ENCODE measurements at places on chromosomes 3 and 15. TPM values are rescaled to one million over a fixed set of nuclear protein-coding genes. Genes with fewer than 3 reads are reported as not detected.
A peak's percentile ranks its signal among the peaks of the same experiment; 100 is the strongest.

GRCh38 chr15:38354315-38354929 is 99.5 kb upstream of the FAM98B start:
- DNase-seq, result peak; percentile 92

The AGBL1 gene
- not detected for total RNA-seq

DNA sequence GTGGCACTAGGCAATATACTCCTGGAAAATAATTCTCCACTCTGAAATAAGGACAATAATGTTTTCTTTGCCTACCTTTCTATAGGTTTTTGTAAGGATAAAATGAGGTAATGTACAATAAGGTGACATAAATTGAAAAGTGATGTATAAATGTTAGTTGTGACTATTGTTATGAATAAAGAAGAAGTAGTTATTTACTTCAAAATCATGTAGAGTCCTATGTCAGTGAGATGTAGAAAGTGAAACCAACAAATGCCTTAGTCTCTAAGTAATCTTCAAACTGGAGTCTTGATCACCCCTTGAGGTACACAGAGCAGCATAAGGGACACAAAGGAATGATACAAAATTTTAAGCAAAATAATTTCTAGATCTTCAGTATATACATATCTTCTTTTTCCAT is 60.3 kb upstream of the TP63 start:
- no peak for DNase-seq

- DNase-seq, result peak; percentile 47
Measured at GRCh38 chr3:126473292-126474168, 2.2 kb downstream of the ZXDC start.

GRCh38 chr3:7421065-7421464 is 560.1 kb downstream of the GRM7 start:
- DNase-seq, result peak; percentile 7

The MYL3 gene
- not detected for total RNA-seq

- peak; percentile 75 for DNase-seq
Measured at GRCh38 chr3:52606373-52607085, 70.1 kb downstream of the UQCC5 start.

DNA sequence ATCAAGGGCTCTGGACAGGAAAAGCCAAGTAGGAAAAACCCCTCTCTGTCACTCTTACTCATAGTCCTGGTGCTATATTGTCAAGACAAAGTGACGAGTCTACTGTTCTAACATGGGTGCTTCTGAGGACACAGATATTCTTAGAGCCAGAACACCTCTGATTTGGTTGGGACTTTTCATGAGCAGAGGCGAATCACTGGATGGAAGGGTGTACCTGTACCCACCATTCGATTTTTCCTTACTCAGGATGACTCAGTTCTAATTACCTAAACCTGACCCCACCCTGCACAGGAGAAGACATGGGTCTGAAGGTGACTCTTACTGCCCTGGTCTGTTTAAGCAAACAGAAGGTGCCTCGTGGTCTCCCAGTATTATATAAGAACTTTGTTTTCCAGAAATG is 58.5 kb downstream of the ABCC5 start:
- DNase-seq, result no peak

DNA sequence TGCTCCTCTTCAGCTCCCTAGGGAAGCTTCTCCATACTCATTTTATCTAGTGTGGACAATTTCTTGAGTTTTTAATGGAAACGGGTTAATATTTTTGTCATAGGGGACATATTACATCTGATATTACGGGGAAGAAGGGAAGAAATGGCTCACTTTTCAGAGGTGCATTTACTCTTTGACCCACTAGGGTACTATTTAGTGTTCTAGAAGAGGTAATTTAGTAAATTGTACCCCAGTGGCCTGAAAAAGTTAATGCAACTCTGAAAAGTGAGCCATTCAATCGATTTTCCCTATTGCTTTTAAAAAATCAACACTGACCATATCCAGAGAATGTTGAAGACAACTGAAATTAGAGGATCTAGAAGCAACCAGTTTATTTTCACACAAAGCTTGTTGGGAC is 71.2 kb downstream of the MAP2K5 start:
- DNase-seq, result no peak

- no peak for DNase-seq
Measured at GRCh38 chr3:140198242-140198641, 263.3 kb downstream of the CLSTN2 start.

DNA sequence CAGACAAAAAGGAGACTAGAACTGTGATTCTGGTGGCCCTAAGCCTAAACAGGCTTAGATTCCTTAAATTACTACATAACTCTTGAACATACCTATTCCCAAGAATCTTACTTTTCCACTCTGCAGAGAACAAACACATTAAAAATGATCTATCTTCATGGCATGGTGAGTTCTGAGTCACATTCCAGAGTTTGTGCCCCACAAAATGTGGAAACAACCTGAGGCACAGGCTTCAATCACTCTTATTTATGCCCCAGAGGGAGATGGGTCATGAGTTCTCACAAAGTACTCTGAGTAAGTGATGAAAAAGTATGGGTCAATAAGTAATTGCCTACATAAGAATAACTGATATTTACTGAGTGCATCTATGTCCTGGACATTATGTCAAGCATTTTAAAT is 137.5 kb upstream of the SLC2A2 start:
- no peak for DNase-seq

DNA sequence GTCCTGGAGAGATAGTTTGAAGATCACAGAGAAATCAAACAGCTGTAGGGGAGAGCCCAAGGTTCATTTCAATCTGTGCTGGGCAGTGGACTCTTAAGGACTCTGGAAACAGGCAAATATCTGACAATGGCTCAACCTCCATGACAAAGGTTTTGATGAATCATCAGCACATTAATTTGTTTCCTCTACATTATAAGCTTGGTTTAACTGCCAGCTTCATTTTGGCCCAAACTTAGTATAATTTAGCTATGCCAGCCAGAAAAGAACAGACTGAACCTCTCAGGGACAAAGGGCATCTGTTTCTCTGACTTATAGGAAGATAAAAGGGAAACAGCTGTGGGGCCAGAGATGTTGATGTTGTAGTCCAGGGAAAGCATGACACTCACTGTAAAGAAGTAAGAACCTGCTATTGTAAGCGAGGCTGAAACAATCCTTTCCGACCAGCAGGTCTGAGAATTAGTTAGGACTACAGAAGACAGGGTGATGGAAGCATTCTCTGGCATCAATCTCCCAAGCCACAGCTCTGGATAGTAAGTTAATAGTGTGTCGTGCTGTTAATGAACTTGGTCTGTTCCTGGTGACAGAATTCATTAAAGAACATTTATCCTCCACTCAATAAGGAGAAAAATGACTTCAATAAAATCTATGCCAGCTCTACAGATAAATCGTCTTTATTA is 110.1 kb downstream of the KCNMB2 start:
- no peak for DNase-seq

- no peak for DNase-seq
Measured at GRCh38 chr3:60989626-60990441, 261.4 kb downstream of the FHIT start.

The INKA1 gene
- total RNA-seq, result not detected

The AGTR1 gene
- total RNA-seq, result not detected

GRCh38 chr15:41965441-41966413 is 6.6 kb downstream of the EHD4 start:
- no peak for DNase-seq

The MOBP gene
- total RNA-seq, result not detected

DNA sequence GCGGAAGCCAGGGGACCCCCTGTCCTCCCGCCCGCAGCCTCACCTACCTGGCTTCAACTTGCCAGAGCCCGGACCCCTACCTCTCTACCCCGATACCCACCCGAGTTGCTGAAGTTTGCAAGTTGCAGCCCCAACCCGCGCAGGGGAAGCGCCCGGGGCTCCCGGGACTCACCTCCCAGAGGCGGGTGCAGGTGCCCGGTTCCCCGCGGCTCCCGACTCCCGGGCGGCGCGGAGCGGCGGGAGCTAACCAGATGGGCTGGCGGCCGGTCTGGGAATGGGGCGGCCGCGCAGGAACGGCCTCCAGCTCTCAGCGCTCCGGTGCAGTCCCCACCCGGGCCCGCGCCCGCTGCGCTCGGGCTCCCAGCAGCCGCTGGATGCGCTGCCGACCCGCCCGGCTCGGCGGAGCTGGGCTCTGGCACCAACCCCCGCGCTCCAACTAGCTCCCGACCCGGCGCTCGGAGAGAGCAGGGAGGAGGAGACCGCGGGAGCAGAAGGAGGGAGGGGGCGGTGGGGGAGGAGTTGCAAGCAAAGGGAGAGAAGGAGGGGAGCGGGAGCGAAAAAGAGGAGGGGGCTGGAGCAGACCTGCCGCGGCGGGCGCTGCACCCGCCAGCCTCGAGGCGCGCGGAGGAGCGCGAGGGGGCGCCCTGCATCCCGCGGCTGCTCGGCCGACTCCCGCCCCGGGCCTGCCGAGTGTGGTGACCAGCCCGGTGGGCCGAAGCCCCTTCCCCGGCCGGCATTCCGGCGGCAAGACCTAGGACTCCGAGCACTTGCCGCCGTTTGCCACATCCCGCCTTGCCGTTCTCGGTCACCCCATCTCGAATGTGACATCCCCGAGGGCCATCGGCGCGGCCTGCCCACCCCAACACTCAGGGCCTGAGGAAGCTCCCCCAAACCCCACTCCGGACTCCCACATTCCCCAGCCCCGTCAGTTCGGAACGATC is at the start of gene SEMA5B:
Gene SEMA5B, minus strand, starts transcription at position 472 of the 941 bp plus-strand sequence. CDS start 66,500 bp downstream, outside the sequence.
- DNase-seq, result peak; percentile 12

DNA sequence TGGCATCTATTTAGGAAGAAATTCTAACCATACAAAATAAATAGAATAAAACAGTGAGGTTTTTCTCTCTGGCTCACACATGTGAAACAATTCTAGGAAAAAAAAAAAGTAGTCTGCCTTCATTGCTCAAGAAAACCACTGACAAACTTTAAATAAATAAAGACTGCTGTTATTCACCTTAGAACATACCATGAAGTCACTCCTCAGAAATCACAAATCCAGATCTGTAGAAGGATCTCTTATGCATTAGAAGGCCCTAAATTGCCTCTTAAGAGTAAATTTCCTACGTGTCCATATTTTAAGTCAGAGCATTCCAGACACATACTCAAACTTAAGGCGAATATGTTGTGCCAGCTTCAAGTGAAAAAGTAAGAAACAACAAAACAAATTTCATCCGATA is 217.3 kb downstream of the ZIC4 start:
- no peak for DNase-seq

GRCh38 chr3:121629601-121630000 is 31.1 kb downstream of the HCLS1 start:
- DNase-seq, result no peak

- no peak for DNase-seq
Measured at GRCh38 chr3:57283334-57283733, 9.2 kb downstream of the ASB14 start.

The USP19 gene
- total RNA-seq, result 49.3 TPM

The CNTN4 gene
- total RNA-seq, result not detected

The CCDC32 gene
- total RNA-seq, result 19.6 TPM

The CXCR6 gene
- not detected for total RNA-seq

GRCh38 chr3:122351612-122352011 is 26.6 kb downstream of the CSTA start:
- DNase-seq, result no peak

DNA sequence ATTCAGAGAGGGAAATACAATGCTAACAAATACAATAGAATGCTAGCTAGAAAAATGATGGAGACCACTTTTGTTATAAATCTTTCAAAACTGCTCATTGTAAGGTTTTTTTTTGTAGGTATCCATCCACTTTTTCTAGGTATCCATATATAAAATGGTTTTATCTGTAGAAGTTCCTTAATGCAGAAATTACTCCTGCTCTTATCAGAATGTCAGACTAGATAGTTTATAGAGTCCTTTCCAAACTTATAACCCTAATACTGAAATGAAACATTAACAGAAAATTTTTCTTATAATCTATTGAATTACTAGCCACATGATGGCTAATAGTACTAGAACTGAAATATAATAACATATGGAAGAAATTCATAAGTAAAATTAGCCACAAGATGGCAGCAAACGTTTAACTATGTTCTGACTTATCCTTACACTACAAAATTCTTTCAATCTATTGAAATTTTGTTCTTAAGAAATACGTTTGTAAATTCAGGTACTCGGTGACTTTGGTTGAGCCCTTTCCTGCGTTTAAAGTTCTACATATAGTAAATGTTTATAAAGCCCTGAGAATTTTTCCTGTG is 58.5 kb downstream of the ECT2 start:
- peak; percentile 67 for DNase-seq

GRCh38 chr15:69074843-69075224 is 60.3 kb downstream of the NOX5 start:
- peak; percentile 52 for DNase-seq

The WDR93 gene
- total RNA-seq, result 0.08 TPM

The HYAL2 gene
- 82.6 TPM for total RNA-seq

GRCh38 chr15:40379853-40380252 is 2.7 kb upstream of the KNSTRN start:
- peak; percentile 77 for DNase-seq

- DNase-seq, result no peak
Measured at GRCh38 chr3:67916353-67916752, 261.9 kb upstream of the SUCLG2 start.

- peak; percentile 4 for DNase-seq
Measured at GRCh38 chr3:45437383-45437782, 49.0 kb downstream of the LARS2 start.

DNA sequence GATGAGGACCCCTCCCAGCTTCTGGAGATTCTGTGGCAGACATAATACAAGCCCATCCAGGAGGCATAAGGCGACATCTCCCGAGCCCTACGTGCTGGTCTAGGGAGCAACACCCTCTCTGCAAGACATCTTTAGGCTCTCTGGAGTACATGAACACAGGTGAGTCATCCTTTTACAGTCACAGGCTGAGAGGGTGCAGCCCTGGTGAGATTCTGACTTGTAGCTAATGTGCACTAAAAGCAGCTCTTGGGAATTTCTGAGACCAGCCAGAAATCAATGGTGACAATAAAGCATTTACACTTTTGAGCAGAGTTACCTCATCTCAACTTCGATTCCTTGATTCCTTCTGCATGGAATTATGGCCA is 131.1 kb downstream of the XXYLT1 start:
- DNase-seq, result peak; percentile 45

The AMIGO3 gene
- 2.7 TPM for total RNA-seq

DNA sequence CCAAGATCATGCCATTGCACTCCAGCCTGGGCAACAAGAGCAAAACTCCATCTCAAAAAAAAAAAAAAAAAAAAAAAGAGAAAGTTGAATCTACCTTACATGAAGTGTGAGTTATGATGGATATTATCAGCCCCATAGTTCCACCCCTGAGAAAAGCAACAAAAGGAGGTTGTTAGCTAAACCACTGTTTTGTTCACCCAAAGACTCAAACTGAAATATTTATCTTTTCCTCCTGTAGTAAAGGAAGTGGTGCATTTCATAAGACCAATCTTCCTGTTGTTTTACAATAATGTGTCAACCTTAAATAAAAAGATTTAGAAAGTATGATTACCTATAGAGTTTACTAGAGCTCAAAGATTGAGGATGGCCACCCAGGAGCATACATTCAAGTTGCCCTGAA is 18.7 kb upstream of the TRMT10C start:
- no peak for DNase-seq

The PIERCE2 gene
- total RNA-seq, result 0.86 TPM

Measured in HT-29 (cell line).